ENCODE measurements at places on chromosomes 2 and 18.

DNA sequence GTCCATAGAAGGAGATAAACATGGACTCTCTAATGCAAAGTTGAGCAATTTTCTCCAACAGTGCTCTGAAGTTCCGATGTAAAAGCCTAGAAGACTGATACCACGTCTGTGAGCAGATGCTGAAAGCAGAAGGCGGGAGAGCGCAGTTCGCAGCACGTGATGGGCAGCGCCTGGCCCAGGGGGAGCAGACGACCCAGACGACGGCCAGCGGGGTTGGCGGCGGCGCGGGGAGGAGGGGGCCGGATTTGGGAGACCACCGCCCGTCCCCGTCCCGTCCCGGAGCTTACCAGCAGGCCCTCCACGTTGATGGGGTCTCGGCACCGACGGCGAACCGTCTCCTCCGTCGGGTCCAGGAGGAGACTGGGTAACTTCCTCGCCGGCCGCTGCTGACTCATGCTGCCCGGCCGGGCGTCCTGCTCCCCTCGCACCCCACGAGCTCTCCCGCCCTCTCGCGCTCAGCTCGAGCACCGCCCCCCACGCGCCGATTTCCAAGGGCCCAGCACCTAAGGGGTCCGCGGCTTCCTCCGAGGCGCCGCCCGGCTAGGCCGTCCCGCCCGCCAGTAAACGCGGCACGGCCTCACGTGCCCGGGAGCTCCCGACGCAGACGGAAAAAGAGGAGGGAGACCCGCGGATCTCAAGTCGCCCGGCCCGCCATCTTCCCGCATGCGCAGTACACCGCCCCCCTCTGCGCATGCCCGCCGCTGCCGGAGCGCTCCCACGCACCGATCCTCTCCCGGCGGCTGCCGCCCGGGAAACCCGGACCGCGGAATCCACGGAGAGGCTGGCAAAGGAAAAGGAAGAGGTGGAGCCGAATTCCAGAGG, at the start of gene E2F6:
TSS of gene E2F6 (minus strand) at position 677 of the 822 bp plus-strand sequence. CDS start at position 395, 282 bp downstream.
- DNase-seq = peak; percentile 90

DNA sequence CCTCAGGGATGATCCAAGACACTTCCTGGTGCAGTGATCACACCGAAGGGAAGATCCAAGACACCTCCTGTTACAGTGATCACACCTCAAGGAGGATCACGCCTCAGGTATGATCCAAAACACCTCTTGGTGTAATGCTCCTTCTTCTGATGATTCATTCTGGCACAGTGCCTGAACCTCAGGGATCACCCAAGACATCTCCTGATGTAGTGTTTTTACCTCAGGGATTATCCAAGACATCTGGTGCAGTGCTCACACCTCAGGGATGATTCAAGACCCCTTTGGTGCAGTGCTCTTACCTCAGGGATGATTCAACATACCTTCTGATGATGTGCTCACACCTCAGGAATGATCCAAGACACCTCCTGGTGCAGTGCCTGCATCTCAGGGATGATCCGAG, 124.4 kb downstream of the ASB1 start:
- DNase-seq = no peak

- no peak for DNase-seq
Measured at GRCh38 chr2:236196366-236196765, 28.2 kb upstream of the GBX2 start.

DNA sequence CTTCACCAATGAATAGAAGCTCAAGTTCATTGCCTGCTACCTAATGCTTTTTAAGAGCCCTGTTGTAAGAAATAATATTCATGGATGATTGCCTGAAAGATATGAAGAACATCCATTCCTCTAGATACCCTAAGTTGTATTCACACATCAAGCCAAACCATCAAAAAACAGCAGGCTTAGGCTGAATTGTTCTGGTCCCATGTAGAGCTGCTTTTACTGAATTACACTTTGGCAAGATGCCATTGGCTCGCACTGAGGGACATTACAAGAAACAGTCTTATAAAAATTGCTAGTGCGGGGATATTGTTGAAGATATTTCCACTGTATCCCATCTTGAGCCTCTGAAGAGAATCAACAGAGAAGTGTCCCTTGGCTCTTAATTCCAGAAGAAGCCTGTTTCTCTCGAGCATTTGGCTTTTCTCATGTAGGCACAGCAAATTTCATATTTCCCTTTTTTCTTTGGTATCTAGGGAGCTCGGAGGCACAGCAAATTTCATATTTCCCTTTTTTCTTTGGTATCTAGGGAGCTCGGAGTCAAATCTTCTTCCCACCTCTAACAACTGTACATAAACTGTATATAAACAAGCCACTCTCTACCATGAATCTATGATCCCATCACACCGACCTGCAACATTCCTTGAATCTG, 107.5 kb downstream of the COLEC12 start:
- no peak for DNase-seq

GRCh38 chr2:86617153-86617552, 6.5 kb downstream of the RNF103 start:
- DNase-seq = no peak

GRCh38 chr18:63158676-63159291, 160.8 kb downstream of the BCL2 start:
- peak; percentile 51 for DNase-seq

DNA sequence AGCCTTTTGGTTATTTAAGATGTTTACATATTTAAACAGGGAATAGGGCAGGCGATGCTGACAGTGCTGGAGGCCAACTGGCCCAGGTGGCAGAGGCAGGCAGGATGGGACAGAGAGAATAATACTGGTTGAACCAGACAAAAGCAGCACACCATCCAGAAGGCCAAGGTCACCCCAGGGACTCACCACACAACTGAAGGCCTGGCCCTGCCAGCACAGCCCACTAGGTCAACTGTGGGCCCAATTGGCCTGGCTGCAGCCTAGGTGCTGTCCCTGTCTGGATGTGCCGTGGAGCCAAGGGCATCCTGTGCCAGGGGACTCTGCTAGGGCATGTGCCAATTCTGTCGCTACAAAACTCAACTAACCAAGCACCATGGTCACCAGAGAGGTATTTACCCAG, 69.2 kb downstream of the RNF152 start:
- DNase-seq = no peak

DNA sequence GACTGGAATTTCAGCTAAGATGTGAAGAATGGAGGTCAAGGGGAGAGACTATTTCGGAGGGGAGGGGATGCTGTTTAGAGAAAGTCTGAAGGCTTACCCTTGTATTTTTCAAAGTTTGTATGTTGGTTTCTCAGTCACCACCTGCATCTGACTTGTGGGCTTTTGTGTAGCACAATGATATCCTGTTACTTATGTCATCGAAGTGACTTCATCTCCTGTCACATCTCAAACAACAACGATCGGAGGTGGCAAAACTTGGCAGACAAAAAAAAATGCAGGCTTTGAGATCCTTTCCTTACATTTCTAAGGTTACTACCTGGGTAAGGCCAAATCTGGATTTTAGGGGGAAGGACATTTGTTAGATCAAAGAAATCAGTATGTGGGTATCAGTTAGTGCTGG, 11.7 kb upstream of the CXCR4 start:
- no peak for DNase-seq

GRCh38 chr2:174247474-174248186, 702 bp downstream of the OLA1 start:
- DNase-seq = peak; percentile 46

- no peak for DNase-seq
Measured at GRCh38 chr18:72187956-72188355, 356.2 kb downstream of the CBLN2 start.

DNA sequence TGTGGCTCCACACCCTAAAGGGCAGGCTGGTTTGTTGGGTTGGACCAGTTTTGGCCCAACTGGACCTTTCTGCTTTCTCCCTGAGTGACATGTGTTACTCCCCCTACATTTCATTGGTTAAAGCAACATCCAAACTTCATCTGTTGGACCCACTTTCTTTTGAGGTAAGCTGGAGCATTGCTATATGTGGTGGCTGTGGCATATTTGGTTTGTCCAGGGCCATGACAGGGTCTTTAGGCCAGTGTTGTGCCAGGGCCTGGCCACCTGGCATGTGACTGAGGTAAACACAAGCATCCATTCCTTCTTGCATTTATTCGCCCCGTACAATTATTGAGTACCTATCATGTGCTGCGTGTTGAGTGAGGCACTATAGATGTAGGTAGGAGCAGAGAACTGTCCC, 36.8 kb upstream of the MARCO start:
- no peak for DNase-seq

- DNase-seq = no peak
Measured at GRCh38 chr2:158922601-158923000, 45.8 kb upstream of the TANC1 start.

- no peak for DNase-seq
Measured at GRCh38 chr2:15645300-15645699, 53.6 kb downstream of the DDX1 start.

- DNase-seq = no peak
Measured at GRCh38 chr18:3306391-3306790, 44.5 kb downstream of the MYL12B start.

DNA sequence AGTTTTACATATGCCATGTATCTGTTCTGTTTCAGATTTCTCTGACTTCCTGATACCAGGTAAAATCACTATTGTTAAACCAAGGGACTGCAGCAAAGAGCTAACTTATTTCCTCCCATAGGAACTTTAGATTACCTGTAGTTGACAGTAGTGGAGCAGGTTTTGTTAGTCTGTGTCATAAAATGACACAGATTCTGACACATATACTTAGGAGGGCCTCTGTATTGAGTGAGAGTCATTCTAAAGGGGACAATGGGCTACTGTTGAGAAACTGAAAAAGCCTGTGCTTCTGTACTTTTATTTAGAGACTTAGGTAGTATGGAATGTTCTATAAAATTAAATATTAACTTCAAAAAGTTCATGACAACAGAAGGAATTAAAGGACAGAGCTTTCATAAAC, 48.2 kb downstream of the KCMF1 start:
- no peak for DNase-seq

DNA sequence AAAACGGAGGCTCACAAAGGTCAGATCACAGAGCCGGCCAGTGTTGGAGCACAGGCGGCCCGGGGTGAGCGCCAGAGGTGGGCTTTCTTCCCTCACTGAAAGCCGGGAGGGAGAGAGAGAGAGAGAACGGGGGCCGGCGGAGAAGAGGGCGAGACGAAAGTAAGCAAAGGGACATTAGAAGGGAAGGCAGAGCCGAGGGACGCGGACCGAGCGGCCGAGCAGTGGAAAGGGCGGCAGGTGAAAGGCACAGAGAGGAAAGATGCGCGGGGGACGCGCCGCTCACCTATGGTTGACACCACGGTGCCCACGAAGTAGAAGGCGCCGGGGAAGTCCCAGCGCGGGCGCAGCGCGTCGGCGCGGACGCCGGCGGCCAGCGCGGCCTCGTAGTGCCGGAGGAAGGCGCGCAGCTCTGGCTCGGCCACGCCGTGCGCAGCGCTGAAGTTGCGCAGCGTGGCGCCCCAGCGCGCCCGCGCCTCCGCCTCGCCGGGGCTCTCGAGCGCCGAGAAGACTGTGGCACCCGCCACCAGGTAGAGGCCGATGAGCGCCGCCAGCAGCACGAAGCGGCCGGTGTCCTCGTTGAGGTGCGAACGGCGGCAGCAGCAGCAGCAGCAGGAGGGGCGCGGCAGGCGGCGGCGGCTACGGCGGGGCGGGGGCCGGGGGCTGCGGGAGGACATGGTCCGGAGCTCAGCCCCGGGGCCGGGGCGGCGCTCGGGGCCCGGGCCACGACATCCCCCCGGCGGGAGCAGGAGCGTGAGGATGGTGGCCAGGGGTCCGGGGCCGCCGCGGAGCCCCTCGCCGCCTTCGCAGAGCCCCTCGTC, 166.9 kb downstream of the MSH2 start:
- DNase-seq = peak; percentile 66

- peak; percentile 50 for DNase-seq
Measured at GRCh38 chr2:37877457-37878315, 47.4 kb upstream of the RMDN2 start.

GRCh38 chr2:119823734-119824334, 64.1 kb downstream of the PTPN4 start:
- peak; percentile 40 for DNase-seq

- no peak for DNase-seq
Measured at GRCh38 chr2:26511466-26511865, 33.5 kb upstream of the OTOF start.

DNA sequence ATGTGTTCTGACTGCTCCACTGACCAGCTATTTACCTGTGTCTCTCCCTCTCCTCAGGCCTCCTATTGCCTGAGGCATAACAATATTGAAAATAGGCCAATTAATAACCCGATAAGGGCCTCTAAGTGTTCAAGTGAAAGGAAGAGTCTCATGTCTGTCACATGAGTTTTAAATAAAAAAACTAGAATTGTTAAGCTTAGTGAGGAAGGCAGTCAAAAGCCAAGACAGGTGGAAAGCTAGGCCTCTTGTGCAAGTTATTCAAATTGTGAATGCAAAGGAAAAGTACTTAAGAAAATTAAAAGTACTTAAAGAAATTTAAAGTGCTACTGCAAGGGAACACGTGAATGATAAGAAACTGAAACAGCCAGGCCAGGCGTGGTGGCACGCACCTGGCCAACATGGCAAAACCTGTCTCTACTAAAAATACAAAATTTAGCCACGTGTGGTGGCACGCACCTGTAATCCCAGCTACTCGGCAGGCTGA, 44.9 kb upstream of the TAF4B start:
- DNase-seq = no peak

DNA sequence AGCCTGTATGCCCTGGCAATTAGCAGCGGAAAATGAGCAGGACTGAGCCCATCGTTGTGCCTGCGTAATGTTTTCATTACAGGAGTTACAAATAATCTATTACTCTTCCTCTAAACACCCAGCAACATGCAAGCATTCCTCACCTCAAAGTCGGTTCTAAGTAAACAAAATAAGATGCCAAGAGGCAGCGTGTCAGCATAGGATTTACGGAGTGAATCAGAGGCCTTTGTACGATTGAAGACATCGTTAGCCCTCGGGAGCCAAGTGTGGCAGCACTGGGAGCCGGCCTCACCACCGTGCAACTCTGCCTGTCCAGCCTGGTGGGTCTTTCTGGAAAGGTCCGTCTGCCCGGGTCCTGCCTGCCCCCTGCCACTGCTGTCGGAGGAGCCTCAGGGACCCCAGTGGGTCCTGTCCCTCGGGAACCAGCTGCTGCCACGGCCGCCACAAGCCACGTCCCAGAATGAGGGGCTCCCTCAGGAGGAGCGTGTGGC, 80.1 kb upstream of the CTDP1 start:
- no peak for DNase-seq

DNA sequence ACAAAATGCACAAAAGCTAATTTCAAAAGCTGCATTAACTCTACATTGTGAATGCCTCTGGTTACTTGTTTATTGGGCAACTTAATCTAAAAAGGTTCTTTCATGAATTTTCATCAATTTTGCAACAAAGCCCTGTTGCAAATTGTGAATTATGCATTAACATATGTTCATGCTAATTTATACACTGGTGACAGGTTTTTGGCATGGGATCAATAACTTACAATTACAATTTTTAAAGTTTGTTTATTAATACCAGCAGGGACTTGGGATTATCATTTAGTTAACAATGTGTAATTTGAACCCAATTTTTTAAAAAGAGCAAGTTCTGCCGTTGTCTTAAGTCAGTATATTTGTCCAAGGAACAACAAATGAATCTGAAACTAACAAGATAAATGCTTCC, 183.6 kb downstream of the DCC start:
- DNase-seq = no peak

GRCh38 chr18:32259553-32259952, 69.7 kb downstream of the MEP1B start:
- DNase-seq = no peak

Data from GM13976 (cell line).